Stomach (tissue), 19 donors: ENCODE measurements at places on chromosomes 1 and 21. TPM values are rescaled to one million over a fixed set of nuclear protein-coding genes. Genes with fewer than 3 reads are reported as not detected.

Gene RNF186
- total RNA-seq = not detected

GRCh38 chr1:98988904-98989555 lies 15.6 kb downstream of the PLPPR5 start:
- no peaks in the 10 kb centered on the region for H3K27me3 ChIP-seq
- no peaks in the 10 kb centered on the region for H3K4me1 ChIP-seq
- no peak overlapping the region for H3K4me3 ChIP-seq
- DNase-seq = no peak
- H3K36me3 ChIP-seq = no peaks in the 10 kb centered on the region

Gene TSPEAR
- 0.29 TPM for total RNA-seq

Gene TMPRSS15
- total RNA-seq = not detected

Gene ZNF672
- 17.1 TPM for total RNA-seq

GRCh38 chr1:119731060-119731459 lies 19.3 kb downstream of the PHGDH start:
- no peak for DNase-seq
- peaks cover 75% of the 10 kb centered on the region for H3K36me3 ChIP-seq
- no peak overlapping the region for H3K27ac ChIP-seq
- no peak overlapping the region for H3K4me3 ChIP-seq

DNA sequence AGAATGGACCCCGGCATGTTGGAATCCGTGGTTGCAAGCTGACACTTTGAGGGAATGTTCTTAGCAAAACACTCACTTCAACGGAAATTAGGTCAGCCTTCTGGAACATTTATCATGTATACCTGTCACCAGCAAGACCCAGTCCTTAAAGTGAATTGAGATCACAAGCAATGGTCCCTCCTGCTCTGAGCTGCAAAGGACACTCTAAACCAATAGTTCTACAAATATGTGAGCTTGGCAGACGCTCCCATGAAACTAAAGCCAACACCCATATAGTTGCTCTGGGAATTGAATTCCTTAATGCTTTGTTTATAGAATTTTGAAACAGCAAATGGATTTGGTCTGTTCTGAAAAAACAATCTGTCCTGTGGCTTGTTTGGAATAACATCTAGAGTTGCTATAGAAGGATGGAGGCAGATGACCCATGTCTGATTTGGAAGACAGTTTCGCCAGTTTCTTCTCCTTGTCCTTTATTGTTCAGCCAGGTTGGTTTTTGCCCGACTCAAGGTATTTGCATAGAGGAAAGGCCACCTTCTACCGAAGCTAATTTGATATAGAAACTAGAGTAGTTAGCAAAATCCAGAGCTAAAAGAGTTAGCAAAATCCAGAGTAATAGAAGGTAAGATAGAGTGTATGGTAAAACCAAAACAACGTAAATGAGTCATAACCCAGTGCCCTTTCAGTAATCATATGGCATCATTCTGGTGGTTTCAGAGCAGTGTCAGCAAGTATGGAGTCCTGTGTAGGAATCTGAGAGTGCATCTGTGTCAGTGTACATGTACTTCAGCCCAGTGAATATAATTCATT lies 236.2 kb downstream of the NFIA start:
- H3K4me3 ChIP-seq = no peak overlapping the region
- peaks cover 18% of the 10 kb centered on the region for H3K4me1 ChIP-seq
- H3K27me3 ChIP-seq = no peaks in the 10 kb centered on the region
- DNase-seq = no peak
- H3K27ac ChIP-seq = no peak overlapping the region

DNA sequence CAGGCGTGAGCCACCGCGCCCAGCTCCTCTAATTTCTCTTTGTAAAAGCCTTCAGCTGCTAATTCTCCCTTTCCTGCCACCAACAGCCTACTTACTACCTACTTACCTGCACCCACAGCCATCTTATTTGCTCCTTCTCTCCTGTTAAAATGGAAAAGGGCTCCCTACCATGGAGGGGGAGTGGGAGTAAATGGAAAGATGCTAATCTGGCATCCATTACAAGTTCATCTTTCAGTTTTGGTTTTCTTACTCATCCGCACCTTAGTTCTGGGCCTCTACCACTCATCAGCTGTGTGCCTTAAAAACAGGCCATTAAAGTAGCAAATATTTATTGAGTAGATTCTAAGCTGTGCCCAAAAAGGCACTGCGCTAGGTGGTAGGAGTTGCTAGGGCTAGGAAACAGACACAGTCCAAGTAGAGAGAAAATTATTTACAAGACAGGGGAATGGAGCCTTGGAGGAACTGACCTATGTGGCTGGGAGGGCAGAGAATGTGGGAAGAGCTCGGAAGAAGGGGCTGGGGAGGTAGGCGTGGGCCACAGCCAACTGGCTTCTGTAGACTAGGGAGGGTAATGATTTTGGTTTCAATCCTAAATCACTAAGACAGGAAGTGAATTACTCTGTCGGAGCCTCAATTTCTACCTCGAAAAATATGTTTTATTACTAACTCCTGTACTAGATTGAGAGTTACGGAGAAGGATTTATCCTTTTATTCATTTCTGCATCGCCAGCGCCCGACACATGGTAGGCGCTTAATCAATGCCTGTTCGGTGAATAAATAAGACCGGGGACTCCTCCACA lies 685 bp upstream of the DDI2 start:
- H3K27ac ChIP-seq = peak overlapping the region; percentile 98
- H3K4me3 ChIP-seq = peak overlapping the region; percentile 95
- H3K4me1 ChIP-seq = peaks cover 42% of the 10 kb centered on the region
- no peaks in the 10 kb centered on the region for H3K27me3 ChIP-seq

DNA sequence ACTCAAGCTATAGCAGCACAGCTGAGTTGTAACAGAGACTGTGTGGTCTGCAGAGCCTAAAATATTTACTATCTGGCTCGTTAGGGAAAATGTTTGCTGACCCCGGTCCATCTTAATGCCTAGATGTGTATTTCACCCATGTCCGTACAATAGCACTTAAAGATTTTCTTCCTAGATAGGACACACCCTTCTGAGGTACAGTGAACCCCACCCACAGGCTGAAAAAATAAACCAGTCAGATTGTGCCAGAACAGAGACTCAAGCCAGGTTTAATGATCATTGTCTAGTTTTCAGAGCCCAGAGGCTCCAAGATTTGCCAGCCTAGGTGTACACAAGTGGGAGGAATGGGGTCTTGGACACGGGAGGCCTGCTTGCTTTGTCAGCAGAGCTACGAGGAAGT lies 5.6 kb downstream of the AMIGO1 start:
- H3K36me3 ChIP-seq = peaks cover 18% of the 10 kb centered on the region
- no peaks in the 10 kb centered on the region for H3K27me3 ChIP-seq
- no peak overlapping the region for H3K27ac ChIP-seq
- DNase-seq = no peak

GRCh38 chr1:184761969-184762485 lies 7.4 kb upstream of the EDEM3 start:
- no peaks in the 10 kb centered on the region for H3K27me3 ChIP-seq
- no peak overlapping the region for H3K27ac ChIP-seq
- H3K36me3 ChIP-seq = no peaks in the 10 kb centered on the region
- no peak for DNase-seq
- no peak overlapping the region for H3K4me3 ChIP-seq

Gene FCGR1A
- total RNA-seq = 5.3 TPM

DNA sequence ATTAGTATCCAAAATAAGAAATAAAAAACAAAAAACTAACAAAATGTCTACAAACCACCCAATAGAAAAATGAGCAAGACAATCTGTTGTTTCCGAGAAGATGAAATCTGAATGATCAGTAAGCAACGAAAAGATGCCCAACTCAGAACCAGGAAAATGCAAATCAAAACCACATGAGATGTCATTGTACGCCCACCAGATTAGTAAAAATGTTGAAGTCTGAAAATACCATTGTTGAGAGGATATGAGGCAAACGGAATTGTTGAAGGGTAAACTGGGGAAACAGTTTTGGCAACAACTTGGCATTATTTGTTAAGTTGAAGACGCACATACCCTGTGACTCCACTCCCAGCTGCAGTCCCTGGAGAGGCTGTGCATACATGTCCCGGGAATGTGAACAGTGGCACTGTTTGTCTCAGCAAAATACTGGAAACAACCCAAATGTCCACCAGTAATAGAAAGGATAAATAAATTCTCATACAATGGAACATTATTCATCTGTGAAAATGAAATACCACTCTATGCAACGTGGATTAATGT lies 10.6 kb downstream of the ZBTB17 start:
- H3K27me3 ChIP-seq = no peaks in the 10 kb centered on the region
- H3K4me3 ChIP-seq = no peak overlapping the region
- H3K4me1 ChIP-seq = peaks cover 62% of the 10 kb centered on the region
- H3K36me3 ChIP-seq = no peaks in the 10 kb centered on the region

GRCh38 chr1:171258943-171259342 lies 10.6 kb downstream of the FMO1 start:
- no peak for DNase-seq
- no peak overlapping the region for H3K4me3 ChIP-seq
- no peak overlapping the region for H3K27ac ChIP-seq

Gene SERPINC1
- total RNA-seq = 0.18 TPM

DNA sequence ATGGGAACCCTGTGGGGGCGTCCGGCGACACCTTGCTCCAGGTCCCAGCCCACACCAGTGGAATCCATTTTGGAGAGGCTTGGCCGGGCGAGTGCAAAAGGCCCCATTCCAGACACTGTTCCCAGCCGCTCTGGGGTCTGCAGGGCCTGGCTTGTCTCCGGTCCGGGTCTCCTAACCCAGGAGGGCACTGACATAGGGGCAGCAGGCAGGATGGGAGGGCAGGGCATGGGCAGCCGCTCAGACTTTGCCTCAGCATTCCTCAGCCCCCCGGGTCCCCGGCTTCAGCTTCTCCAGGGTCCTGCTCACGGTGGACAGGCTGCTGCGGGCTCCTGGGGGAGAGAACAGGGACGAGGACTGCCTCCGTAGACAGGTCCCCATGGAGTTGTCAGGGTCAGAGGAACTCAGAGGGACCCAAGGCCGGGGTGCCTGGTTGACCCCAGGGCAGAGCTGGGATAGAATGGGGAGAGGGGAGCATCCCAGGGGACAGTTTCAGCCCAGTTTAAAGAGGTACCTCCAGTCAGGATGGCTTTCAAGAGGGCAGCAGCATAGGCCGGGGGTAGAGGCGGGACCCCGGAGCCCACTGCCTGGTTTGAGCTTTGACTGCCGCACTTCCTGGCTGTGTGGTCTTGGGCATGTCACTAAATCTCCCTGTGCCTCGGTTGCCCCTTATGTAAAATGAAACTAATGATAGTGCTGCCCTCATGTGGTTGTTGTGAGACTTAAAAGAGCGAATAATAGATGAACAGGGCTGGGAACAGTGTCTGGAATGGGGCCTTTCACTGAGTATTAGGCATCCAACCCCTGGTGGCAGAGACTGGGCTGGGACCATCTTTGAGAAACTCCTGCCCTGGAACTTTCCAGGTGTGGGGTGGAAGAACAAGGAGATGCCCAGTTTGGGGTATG lies 3.7 kb downstream of the KNCN start:
- no peaks in the 10 kb centered on the region for H3K36me3 ChIP-seq
- H3K27me3 ChIP-seq = peaks cover 3% of the 10 kb centered on the region
- H3K4me3 ChIP-seq = no peak overlapping the region
- peaks cover 10% of the 10 kb centered on the region for H3K4me1 ChIP-seq
- DNase-seq = peak; percentile 61

Gene AMY1C
- total RNA-seq = not detected

DNA sequence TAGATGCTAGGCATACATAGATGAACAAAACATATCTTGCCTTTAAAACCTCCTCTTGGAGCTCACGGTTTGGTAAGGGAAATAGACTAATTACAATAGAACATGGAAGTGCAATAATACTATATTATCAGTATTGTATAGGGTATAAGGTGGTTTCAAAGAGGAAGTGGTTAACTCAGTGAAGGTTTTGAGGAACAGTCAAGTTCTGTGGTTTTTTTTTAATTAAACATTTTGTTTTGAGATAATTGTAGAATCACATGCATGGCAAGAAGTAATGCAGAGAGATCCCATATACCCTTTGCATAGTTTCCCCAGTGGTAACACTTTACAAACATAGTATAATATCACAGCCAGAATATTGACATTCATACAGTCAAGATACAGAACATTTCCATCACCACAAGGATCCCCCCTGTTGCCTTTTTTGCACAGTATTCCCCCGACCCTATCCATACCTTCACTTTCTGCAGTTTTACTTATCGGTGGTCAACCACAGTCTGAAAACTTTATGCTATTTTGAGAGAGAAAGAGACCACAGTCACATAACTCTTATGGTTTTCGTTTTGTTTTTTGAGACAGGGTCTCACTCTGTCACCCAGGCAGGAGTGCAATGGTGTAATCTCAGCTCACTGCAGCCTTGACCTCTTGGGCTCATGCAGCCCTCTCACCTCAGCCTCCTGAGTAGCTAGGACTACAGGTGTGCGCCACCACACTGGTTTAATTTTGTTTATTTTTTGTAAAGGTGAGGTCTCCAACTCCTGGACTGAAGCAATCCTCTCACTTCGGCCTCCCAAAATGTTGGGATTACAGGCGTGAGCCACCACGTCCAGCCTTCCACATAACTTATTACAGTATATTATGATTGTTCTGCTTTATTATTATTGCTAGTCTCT lies 60.5 kb upstream of the KIAA1614 start:
- DNase-seq = no peak
- H3K27me3 ChIP-seq = no peaks in the 10 kb centered on the region
- H3K4me3 ChIP-seq = no peak overlapping the region

GRCh38 chr21:37224861-37225839 lies 42.0 kb downstream of the VPS26C start:
- H3K27ac ChIP-seq = no peak overlapping the region
- no peaks in the 10 kb centered on the region for H3K27me3 ChIP-seq
- H3K4me1 ChIP-seq = peaks cover 13% of the 10 kb centered on the region
- no peak for DNase-seq
- H3K36me3 ChIP-seq = peaks cover 66% of the 10 kb centered on the region

- H3K27ac ChIP-seq = no peak overlapping the region
- H3K36me3 ChIP-seq = no peaks in the 10 kb centered on the region
- H3K27me3 ChIP-seq = no peaks in the 10 kb centered on the region
- DNase-seq = no peak
Measured at GRCh38 chr1:190679454-190679853, 201.8 kb upstream of the BRINP3 start.

- H3K36me3 ChIP-seq = no peaks in the 10 kb centered on the region
- H3K4me1 ChIP-seq = peaks cover 9% of the 10 kb centered on the region
Measured at GRCh38 chr1:183019860-183020259, 3.4 kb upstream of the LAMC1 start.

DNA sequence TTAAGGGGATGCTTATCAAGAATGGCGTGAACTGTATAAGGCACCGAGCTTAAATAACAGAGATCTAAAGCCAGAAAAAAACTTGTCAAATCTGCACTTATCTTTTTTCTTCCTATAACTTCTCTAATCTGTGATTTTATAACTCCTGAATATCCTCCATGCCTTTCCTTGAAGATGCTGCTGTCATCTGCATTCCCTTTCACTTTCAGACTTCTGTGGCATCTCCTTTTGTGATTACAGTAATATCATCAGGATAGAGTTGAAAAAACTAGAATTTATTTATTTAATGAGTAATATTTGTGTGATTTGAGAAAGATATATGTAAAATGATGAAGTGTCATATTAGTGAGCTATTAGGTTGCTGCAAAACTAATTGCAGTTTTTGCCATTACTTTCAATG lies 357.8 kb upstream of the PTBP2 start:
- no peaks in the 10 kb centered on the region for H3K4me1 ChIP-seq
- H3K36me3 ChIP-seq = no peaks in the 10 kb centered on the region
- H3K27me3 ChIP-seq = no peaks in the 10 kb centered on the region
- H3K4me3 ChIP-seq = no peak overlapping the region
- H3K27ac ChIP-seq = no peak overlapping the region
